ENCODE measurements at places on chromosomes 7 and 10. TPM values are rescaled to one million over a fixed set of nuclear protein-coding genes. Genes with fewer than 3 reads are reported as not detected.

- DNase-seq = no peak
- H3K4me3 ChIP-seq = no peak overlapping the region
- no peaks in the 10 kb centered on the region for H3K36me3 ChIP-seq
- no peaks in the 10 kb centered on the region for H3K27me3 ChIP-seq
Measured at GRCh38 chr7:41428381-41428780, 274.5 kb downstream of the INHBA start.

- H3K4me3 ChIP-seq = no peak overlapping the region
- no peaks in the 10 kb centered on the region for H3K36me3 ChIP-seq
- no peak overlapping the region for H3K27ac ChIP-seq
- H3K4me1 ChIP-seq = no peaks in the 10 kb centered on the region
- H3K27me3 ChIP-seq = no peaks in the 10 kb centered on the region
Measured at GRCh38 chr7:19674266-19674960, 34.4 kb downstream of the POLR1F start.

- peaks cover 24% of the 10 kb centered on the region for H3K4me1 ChIP-seq
- H3K4me3 ChIP-seq = no peak overlapping the region
- H3K36me3 ChIP-seq = no peaks in the 10 kb centered on the region
- H3K27me3 ChIP-seq = no peaks in the 10 kb centered on the region
Measured at GRCh38 chr10:109892117-109892516, 31.2 kb downstream of the XPNPEP1 start.

GRCh38 chr10:34022195-34022594 is 687.7 kb upstream of the NRP1 start:
- no peaks in the 10 kb centered on the region for H3K36me3 ChIP-seq
- H3K27me3 ChIP-seq = no peaks in the 10 kb centered on the region
- DNase-seq = no peak
- H3K27ac ChIP-seq = no peak overlapping the region
- no peak overlapping the region for H3K4me3 ChIP-seq

CCDC3 gene
- 27.6 TPM for total RNA-seq

LRRN3 gene
- 1.0 TPM for total RNA-seq

SUGCT gene
- 5.1 TPM for total RNA-seq

- no peak for DNase-seq
- no peaks in the 10 kb centered on the region for H3K36me3 ChIP-seq
- H3K4me3 ChIP-seq = no peak overlapping the region
- no peaks in the 10 kb centered on the region for H3K4me1 ChIP-seq
Measured at GRCh38 chr10:69504576-69505250, 53.4 kb downstream of the TSPAN15 start.

GRCh38 chr10:30052062-30052461 is 7.3 kb downstream of the JCAD start:
- no peak overlapping the region for H3K27ac ChIP-seq
- H3K4me3 ChIP-seq = no peak overlapping the region
- peaks cover 2% of the 10 kb centered on the region for H3K4me1 ChIP-seq
- no peak for DNase-seq
- no peaks in the 10 kb centered on the region for H3K36me3 ChIP-seq

C7orf57 gene
- 0.32 TPM for total RNA-seq

DNA sequence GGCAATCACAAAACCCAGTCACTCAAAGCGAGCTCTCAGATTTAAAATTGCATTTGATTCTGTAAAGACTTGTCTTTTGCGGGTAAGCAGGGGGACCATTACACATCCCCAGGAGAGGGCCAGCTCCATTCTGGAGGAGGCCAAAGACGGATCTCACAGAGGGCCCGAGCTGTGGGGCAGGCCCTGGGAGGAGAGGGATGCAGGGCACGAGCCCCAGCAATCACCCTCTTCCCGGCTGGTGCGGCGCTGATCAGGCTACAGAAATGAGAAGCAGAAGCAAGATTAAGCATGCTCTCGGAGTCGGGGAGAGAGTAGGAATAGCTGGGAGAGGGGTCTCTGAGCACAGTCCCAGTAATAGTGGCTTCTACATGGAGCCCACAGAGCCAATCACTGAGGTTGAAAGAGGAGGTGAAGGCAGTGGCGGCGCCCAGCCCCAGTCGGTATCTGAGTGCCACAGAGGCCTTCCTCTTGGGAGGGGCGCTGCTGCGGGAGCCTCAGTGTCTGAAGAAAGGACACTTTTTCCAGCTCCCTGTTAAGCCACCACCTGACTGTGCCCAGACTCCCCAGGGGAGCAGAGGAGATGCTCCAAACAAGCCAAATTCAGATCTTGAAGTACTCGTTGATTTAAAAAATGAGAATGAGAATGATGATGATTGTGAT is 7.1 kb downstream of the CXCL12 start:
- H3K27me3 ChIP-seq = no peaks in the 10 kb centered on the region
- no peaks in the 10 kb centered on the region for H3K36me3 ChIP-seq
- no peak overlapping the region for H3K4me3 ChIP-seq
- H3K27ac ChIP-seq = no peak overlapping the region
- no peak for DNase-seq
- peaks cover 6% of the 10 kb centered on the region for H3K4me1 ChIP-seq

CALN1 gene
- 0.11 TPM for total RNA-seq

DNA sequence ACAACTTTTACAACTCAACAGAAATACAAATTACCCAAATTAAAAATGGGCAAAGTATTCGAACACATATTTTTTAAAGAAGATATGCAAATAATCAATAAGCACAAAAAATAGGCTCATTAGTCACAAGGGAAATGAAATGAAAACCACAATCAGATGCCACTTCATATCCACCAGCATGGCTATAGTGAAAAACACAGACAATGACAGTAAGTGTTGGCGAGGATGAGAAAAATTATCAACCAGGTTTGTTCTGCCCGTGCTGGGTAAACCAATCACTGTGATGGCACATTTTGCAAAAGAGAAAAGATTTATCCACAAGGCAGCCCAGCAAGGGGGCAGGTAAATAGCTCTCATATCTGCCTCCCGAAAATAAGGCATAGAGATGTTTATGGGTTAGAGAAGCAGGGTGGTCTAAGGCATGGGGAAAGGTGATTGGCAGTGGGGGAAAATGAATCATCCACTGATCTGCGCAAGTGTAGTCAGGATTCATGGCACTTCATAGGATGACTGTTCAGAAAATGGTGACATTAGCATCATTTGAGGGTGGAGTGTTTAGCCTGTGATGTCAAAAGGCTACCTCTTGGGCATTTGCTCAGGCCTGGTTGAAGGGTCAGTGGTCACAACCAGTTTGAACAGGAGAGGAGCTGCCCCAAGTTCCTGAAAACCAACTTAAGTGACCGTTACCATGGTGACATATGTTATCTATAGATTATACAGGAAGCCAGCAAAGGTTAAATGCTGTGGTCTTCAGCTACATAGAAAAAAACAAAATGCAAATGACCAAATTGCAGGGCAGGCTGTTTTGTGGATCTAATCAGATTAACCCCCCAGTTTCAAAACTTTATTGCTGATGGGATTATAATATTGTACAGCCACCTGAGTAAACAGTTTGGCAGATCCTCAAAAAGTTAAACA is 8.0 kb upstream of the CFAP70 start:
- DNase-seq = no peak
- no peaks in the 10 kb centered on the region for H3K4me1 ChIP-seq
- no peaks in the 10 kb centered on the region for H3K36me3 ChIP-seq
- no peaks in the 10 kb centered on the region for H3K27me3 ChIP-seq
- no peak overlapping the region for H3K4me3 ChIP-seq

TMEM139 gene
- 0.35 TPM for total RNA-seq

- no peaks in the 10 kb centered on the region for H3K27me3 ChIP-seq
- no peak overlapping the region for H3K4me3 ChIP-seq
- H3K4me1 ChIP-seq = no peaks in the 10 kb centered on the region
- H3K36me3 ChIP-seq = no peaks in the 10 kb centered on the region
- no peak overlapping the region for H3K27ac ChIP-seq
Measured at GRCh38 chr10:77800738-77801266, 125.8 kb downstream of the DLG5 start.

- H3K4me1 ChIP-seq = peaks cover 2% of the 10 kb centered on the region
- no peak for DNase-seq
- H3K27me3 ChIP-seq = no peaks in the 10 kb centered on the region
Measured at GRCh38 chr10:69479240-69480067, 28.2 kb downstream of the TSPAN15 start.

DNA sequence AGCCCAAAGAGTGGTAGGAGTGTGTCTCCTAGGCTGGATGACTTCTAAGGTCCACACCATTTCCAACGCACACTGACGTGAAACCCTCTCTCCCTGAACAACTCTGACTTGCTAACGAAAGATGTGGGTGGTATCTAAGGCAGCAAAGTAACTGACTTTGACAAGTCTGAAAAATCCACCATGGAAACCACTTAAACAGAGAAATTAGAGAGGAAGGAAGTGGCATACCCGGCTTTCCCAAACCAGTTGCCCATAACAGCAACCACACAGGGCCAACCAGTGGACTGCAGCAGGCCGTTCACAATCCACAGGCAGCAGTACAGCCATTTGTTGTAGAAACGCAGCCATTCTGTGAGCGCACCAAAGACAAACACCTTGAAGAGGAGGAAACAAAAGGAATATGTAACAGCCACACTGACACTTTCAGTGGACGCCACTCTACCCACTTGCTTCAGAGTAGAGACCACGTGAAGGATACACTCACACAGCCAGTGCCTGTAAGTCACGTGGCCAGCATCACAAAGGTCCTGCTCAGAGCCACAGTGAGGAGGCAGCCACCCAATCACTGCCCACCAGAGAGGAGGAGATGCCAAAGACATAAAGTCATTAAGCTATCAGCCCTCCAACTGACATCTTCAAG is 39.8 kb downstream of the SLC37A3 start:
- H3K27ac ChIP-seq = no peak overlapping the region
- no peak overlapping the region for H3K4me3 ChIP-seq
- H3K36me3 ChIP-seq = no peaks in the 10 kb centered on the region

DNA sequence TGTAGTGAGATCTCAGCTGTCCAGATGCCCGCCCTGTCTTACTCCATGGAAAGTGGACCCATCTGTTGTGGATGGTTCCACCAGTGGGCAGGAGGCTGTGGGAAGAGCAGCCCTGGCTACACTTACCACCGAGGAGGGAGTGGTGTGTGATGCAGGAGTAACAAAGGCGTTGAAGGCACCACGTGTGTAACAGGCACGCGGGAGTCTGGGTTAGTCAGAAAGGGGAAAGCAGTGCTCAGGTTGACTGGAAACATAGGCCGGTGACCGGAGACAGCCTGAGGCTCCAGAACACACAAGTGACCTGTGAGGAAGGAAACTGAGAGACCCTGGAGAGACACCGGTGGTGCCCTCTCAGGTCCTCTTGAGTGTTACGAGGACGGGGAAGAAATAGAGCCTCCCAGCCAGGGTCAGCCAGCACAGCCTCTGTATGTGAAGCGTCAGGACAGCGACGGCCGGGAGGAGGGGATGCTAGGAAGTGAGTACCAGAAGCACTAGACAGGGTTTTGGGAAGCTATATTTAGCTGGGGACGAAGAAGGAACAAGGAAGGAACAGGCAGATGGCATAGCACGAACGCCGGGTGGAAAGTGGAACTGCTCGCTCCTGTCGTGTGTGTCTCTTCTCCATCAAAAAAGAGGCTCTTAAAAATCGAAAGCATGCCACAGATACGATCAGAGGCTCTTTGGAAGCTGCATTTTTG is 51.7 kb downstream of the DAGLB start:
- H3K36me3 ChIP-seq = no peaks in the 10 kb centered on the region
- H3K4me1 ChIP-seq = peaks cover 16% of the 10 kb centered on the region
- H3K27me3 ChIP-seq = no peaks in the 10 kb centered on the region
- no peak overlapping the region for H3K27ac ChIP-seq
- no peak for DNase-seq

DNA sequence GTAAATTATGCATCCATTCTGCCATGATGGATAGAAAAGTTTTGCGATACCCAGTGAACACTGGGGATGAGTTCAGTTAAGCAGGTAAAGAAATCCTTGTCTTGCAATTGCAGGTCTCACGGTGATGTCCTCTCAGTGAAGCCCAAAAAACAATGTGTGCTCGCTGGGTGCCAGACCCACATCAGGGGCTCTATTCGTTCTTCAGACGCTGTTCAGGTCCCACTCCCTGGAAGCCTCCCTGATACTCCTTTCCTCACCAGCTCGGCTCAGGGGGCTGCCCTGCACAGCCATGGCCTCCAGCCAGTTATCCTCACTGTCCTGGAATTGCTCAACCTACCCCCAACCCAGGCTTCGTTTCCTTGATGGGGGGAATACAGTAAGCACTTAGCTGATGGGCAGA is 323.5 kb downstream of the ADARB2 start:
- no peak overlapping the region for H3K4me3 ChIP-seq
- no peaks in the 10 kb centered on the region for H3K36me3 ChIP-seq
- no peaks in the 10 kb centered on the region for H3K27me3 ChIP-seq
- H3K27ac ChIP-seq = no peak overlapping the region

DNA sequence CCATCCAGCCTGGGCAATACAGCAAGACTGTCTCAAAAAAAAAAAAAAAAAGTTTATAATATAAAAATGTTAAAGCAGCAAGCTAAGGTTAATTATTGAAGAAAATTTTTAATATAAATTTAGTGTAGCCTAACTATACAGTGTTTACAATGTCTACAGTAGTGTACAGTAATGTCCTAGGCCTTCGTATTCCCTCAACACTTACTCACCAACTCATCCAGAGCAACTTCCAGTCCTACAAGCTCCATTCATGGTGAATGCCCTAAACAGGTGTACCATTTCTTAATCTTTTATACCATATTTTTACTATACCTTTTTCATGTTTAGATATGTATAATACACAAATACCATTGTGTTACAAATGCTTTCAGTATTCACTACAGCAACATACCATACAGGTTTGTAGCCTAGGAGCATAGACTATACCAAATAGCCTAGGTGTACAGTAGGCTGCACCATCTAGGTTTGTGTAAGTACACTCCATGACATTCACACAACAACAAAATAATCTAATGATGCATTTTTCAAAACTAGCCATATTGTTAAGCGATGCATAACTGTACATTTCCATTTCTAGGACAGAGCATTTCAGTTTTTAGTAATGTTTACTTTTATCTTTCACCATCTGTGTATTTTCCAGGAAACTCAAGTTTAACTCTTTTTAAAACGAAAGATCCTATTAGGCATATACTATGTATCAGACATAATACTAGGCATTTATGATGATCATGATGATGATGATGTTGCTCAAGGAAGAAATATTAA is 43.3 kb downstream of the CNOT4 start:
- no peaks in the 10 kb centered on the region for H3K36me3 ChIP-seq
- DNase-seq = no peak
- H3K4me1 ChIP-seq = no peaks in the 10 kb centered on the region
- H3K27me3 ChIP-seq = no peaks in the 10 kb centered on the region

NPSR1 gene
- total RNA-seq = not detected

- no peak overlapping the region for H3K4me3 ChIP-seq
- DNase-seq = no peak
- H3K4me1 ChIP-seq = no peaks in the 10 kb centered on the region
- H3K27ac ChIP-seq = no peak overlapping the region
- H3K27me3 ChIP-seq = no peaks in the 10 kb centered on the region
Measured at GRCh38 chr7:116236020-116236630, 25.8 kb downstream of the TES start.

GNB2 gene
- 281 TPM for total RNA-seq

ASB13 gene
- 29.0 TPM for total RNA-seq

DNA sequence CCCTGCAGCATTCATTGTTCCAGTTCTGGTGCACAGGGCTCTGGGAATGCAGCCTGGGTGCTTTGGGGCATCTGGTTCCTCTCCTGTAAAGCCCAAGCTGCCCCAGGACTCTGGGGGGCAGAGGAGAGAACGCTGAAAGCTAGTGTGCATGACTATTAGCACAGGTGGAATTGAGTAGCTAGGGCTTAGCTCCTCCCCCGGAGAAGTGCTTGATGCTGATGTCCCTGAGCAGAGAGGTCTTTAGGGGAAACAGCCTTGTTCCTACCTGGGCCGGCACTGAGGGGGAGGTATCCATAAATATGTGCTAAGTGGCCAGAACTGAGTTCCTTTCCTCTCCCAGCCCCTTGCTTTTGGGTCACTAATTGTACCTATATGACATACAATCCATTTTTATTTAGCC is 3.9 kb downstream of the ADCY1 start:
- H3K36me3 ChIP-seq = no peaks in the 10 kb centered on the region
- H3K4me1 ChIP-seq = peaks cover 3% of the 10 kb centered on the region
- no peak for DNase-seq
- H3K27me3 ChIP-seq = no peaks in the 10 kb centered on the region
- H3K4me3 ChIP-seq = no peak overlapping the region

PRSS37 gene
- not detected for total RNA-seq
